ENCODE measurements at places on chromosomes 5 and 9. TPM values are rescaled to one million over a fixed set of nuclear protein-coding genes. Genes with fewer than 3 reads are reported as not detected.

The FAM169A gene
- 13.7 TPM for total RNA-seq

The CMYA5 gene
- 3.5 TPM for total RNA-seq

The PTGS1 gene
- total RNA-seq: 4.2 TPM

The UBE2QL1 gene
- 0.36 TPM for total RNA-seq

The BAAT gene
- total RNA-seq: 41.8 TPM

The CARD6 gene
- 4.5 TPM for total RNA-seq

- H3K4me3 ChIP-seq: no peak overlapping the region
- H3K27ac ChIP-seq: no peak overlapping the region
- H3K27me3 ChIP-seq: no peaks in the 10 kb centered on the region
- DNase-seq: peak; percentile 76
- no peaks in the 10 kb centered on the region for H3K4me1 ChIP-seq
Measured at GRCh38 chr9:70924895-70925547, 196.4 kb downstream of the TRPM3 start.

- no peak overlapping the region for H3K27ac ChIP-seq
- no peaks in the 10 kb centered on the region for H3K36me3 ChIP-seq
- no peaks in the 10 kb centered on the region for H3K4me1 ChIP-seq
- H3K27me3 ChIP-seq: no peaks in the 10 kb centered on the region
Measured at GRCh38 chr5:57685516-57686255, 203.1 kb upstream of the ACTBL2 start.

DNA sequence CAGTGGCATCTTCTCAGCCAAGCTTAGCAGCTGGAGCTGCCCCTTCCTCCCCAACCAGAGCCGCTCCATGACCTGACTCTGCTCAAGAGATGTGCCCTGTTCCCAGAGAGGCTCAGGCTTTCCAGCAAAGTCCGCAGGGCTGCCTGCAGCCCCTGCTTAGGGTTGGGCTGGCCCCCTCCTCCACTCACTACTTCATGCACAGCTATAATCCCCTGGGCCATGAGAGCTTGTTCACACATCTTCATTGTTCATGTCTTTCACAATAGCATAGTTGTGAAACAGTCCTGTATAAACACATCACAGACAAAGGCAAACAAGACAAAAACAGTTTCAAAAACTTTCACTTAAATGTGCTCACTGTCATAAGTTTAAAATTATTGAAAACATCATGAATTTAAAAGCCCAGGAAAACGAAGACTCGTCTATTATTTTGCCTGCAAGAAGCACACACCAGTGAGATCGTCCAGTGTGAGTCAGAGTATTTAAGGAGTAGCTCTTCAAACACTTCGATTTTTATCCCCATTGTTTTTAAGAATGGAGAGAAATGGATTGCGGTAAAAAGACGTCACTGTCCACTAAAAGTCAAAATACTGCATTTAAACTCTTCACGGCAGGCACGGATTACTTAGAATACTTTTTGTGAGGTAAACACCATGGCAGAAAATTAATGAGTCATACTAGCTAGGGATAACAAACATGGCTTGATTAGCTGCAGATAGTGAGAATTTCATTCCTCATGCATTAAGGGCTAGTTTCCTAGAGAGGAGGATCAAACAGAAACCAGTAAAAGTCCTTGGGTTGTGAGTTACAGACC is 40.7 kb upstream of the S1PR3 start:
- H3K4me1 ChIP-seq: peaks cover 23% of the 10 kb centered on the region
- H3K27me3 ChIP-seq: no peaks in the 10 kb centered on the region
- no peak for DNase-seq
- no peaks in the 10 kb centered on the region for H3K36me3 ChIP-seq
- no peak overlapping the region for H3K4me3 ChIP-seq

DNA sequence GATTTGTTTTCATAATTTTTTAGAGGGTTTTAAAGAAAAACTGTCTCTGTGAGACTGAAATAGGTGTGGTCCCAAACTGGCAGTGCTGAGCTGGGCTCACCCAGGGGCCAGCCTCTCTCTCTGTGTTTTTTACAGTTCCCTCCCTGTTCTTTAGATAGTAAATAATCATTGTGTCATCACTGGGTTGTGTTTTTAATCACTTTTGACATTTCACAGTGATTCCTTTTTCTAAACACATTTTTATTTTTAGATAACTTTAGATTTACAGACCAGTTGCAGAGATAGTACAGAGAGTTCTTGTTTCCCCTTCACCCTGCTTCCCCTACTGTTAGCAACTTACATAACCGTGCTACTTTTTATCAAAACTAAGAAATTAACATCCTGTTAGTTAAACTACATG is 44.4 kb downstream of the MAP1B start:
- no peak for DNase-seq
- no peaks in the 10 kb centered on the region for H3K27me3 ChIP-seq
- no peaks in the 10 kb centered on the region for H3K4me1 ChIP-seq
- peak overlapping the region; percentile 56 for H3K27ac ChIP-seq

GRCh38 chr9:35342221-35342958 is 147.5 kb upstream of the RUSC2 start:
- H3K36me3 ChIP-seq: no peaks in the 10 kb centered on the region
- DNase-seq: no peak
- no peaks in the 10 kb centered on the region for H3K27me3 ChIP-seq
- H3K27ac ChIP-seq: no peak overlapping the region
- H3K4me1 ChIP-seq: no peaks in the 10 kb centered on the region

DNA sequence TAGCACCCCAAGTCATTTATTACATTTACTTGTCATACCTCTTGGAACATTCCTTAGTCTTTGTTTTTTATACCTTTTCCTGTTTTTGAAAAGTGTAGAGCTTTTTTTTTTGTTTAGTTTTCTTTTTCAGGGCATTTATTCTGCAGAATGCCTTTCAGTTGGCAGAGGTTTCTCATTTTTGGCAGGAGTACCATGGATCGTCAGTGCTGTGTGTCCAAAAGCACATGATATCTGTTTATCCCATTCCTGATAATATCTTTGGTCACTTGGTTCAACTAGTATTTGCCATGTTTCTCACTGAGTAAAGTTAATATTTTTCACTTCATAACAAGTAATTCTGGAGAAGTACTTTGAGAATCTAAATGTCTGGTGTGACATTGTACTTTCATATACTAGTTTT is 10.7 kb downstream of the OGN start:
- DNase-seq: no peak
- H3K4me1 ChIP-seq: no peaks in the 10 kb centered on the region
- H3K27me3 ChIP-seq: no peaks in the 10 kb centered on the region

GRCh38 chr9:89766991-89767390 is 162.2 kb downstream of the GADD45G start:
- no peaks in the 10 kb centered on the region for H3K36me3 ChIP-seq
- H3K4me3 ChIP-seq: no peak overlapping the region

GRCh38 chr9:134948149-134948548 is 30.4 kb upstream of the FCN1 start:
- H3K36me3 ChIP-seq: no peaks in the 10 kb centered on the region
- H3K27me3 ChIP-seq: no peaks in the 10 kb centered on the region
- DNase-seq: no peak
- peaks cover 10% of the 10 kb centered on the region for H3K4me1 ChIP-seq
- H3K4me3 ChIP-seq: no peak overlapping the region
- no peak overlapping the region for H3K27ac ChIP-seq

DNA sequence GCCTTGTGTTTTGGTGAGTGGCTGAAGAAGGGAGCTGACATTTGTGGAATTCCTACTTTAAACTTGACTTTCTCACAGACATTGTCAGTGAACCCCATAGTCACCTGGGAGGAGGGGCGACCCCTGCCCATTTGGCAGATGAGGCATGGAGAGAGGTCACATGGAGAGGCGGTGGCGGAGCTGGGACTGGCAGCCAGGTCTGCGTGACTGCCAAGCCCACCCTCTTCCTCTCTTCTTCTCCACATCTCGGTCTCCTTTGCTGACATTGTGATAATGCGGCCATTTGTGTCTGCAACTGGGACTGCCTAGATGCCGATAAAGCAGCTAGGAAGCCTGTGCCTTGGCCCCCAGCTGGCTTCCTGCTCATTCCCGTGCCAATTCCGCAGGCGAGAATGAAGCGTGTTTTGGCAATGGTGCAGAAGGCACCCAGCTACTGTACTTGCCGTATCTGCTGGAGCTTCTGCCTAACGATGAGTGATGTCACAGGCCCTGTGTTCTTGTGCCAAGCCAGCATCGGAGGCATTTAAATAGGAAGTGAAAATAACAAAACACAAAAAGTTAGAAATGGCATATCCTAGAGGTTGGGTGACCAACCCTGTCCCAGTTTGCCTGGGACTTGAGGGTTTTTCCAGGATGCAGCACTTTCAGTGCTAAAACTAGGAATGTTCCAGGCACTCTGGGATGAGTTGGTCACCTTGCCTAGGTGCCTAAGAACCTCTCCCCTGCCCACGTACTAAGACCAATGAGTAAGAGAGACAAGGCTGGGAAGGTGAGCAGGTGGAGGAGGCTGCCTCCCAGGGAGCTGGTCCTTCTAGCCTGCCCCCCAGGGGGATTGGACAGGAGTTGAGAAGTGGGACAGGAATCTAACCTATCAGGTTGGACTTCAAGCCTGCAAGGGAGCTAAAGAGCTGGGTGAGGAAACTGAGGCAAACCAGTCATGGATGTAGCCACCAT is 23.6 kb downstream of the OLFML2A start:
- no peak overlapping the region for H3K4me3 ChIP-seq
- no peak for DNase-seq
- H3K27ac ChIP-seq: no peak overlapping the region
- H3K4me1 ChIP-seq: no peaks in the 10 kb centered on the region
- no peaks in the 10 kb centered on the region for H3K27me3 ChIP-seq
- H3K36me3 ChIP-seq: no peaks in the 10 kb centered on the region

DNA sequence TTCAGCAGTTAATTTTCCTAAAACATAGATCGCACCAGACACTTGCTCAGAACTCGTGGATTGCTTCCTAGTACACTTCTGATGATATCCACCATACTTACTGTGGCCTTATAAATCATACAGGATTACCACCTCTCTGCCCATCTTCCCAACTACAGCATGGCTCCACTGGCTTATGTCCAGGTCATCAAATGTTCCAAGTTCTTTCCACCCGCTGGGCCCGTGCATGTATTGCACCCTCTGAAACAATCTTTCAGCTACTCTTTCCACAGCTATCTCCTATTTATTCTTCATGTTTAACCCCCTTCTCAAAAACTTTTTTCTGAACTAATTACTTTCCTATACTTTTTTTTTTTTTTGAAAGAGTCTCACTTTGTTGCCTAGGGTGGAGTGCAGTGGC is 18.5 kb downstream of the FBXW2 start:
- no peak overlapping the region for H3K4me3 ChIP-seq
- H3K27ac ChIP-seq: no peak overlapping the region
- no peak for DNase-seq

DNA sequence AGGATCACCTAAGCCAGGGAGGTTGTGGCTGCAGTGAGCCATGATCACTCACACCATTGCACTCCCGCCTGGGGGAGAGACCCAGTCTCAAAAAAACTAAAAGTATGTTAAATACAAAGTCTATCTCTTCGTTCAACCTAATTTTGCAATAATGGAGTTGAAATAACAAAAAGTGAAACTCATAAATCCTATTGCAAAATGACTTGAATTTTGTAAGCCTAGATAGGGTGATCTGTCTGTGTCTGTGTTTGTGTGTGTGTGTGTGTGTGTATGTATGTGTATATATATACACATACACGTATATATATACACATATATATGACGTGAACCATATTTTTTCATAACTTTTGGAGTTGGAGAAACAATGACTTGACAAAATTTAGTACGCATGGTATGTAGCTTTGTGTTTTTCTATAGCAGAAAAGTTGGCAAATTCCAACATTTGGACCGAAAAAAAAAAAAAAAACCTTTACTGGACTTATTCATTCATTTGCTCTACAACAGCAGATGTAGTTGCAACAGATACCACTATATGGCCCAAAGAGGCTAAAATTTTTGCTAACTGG is 76.9 kb upstream of the CDH6 start:
- DNase-seq: no peak
- H3K4me3 ChIP-seq: no peak overlapping the region
- no peaks in the 10 kb centered on the region for H3K36me3 ChIP-seq
- no peaks in the 10 kb centered on the region for H3K4me1 ChIP-seq
- no peaks in the 10 kb centered on the region for H3K27me3 ChIP-seq
- no peak overlapping the region for H3K27ac ChIP-seq

DNA sequence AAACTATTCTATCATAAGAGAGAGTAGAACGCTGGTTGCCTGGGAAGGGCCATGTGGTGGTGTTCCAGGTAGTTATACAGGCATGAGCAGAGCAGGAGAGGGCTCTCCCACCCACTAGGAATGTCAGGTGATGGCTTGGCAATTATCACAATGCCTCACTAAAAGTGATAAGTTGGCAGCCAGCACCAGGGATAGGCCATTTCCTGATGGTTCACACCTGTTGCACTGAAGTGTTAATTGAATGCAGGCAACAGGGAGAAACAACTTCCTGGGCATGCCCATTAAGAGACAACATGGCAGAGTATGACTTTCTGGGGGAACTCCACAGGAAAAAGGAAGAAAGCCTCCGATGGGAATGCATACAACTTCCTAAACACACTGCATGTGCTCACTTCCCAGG is 593.2 kb downstream of the ELAVL2 start:
- no peak overlapping the region for H3K4me3 ChIP-seq
- no peaks in the 10 kb centered on the region for H3K4me1 ChIP-seq
- H3K27ac ChIP-seq: no peak overlapping the region
- H3K27me3 ChIP-seq: no peaks in the 10 kb centered on the region
- no peaks in the 10 kb centered on the region for H3K36me3 ChIP-seq
- DNase-seq: no peak

DNA sequence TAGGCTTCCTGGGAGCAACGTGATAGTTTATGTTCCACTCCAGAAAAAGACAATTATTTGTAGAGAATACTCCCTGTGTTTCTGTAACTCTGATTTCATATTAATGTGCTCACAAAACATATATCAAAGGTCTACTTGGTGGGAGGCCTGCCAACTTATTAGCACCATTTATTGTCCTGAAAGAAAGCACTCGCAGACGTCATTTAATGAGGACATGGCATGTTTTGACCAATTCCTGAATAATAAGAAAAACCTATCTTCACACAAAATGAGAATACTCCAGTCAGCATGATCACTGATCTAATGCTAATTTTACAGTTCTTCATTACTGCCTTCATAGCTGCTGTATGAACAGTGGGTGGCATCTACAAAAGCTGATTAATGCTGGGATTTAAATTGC is 46.4 kb upstream of the RASEF start:
- no peak for DNase-seq
- H3K27ac ChIP-seq: no peak overlapping the region
- no peaks in the 10 kb centered on the region for H3K27me3 ChIP-seq
- H3K4me1 ChIP-seq: no peaks in the 10 kb centered on the region
- H3K4me3 ChIP-seq: no peak overlapping the region

GRCh38 chr5:45109636-45110035 is 300.9 kb downstream of the MRPS30 start:
- H3K4me3 ChIP-seq: no peak overlapping the region
- H3K4me1 ChIP-seq: no peaks in the 10 kb centered on the region
- H3K36me3 ChIP-seq: no peaks in the 10 kb centered on the region
- no peak for DNase-seq
- H3K27ac ChIP-seq: no peak overlapping the region

- no peaks in the 10 kb centered on the region for H3K36me3 ChIP-seq
- no peak overlapping the region for H3K4me3 ChIP-seq
- H3K27me3 ChIP-seq: no peaks in the 10 kb centered on the region
- H3K27ac ChIP-seq: no peak overlapping the region
- no peaks in the 10 kb centered on the region for H3K4me1 ChIP-seq
Measured at GRCh38 chr5:31096238-31096865, 97.1 kb upstream of the CDH6 start.

- no peak overlapping the region for H3K27ac ChIP-seq
- H3K27me3 ChIP-seq: no peaks in the 10 kb centered on the region
- DNase-seq: no peak
- peaks cover 7% of the 10 kb centered on the region for H3K4me1 ChIP-seq
Measured at GRCh38 chr9:120659209-120659608, 55.1 kb downstream of the MEGF9 start.

Measured in hepatocyte (in vitro differentiated cells).